HT1080 (cell line): ENCODE measurements at places on chromosomes 5 and 9.
A peak's percentile ranks its signal among the peaks of the same experiment; 100 is the strongest.

DNA sequence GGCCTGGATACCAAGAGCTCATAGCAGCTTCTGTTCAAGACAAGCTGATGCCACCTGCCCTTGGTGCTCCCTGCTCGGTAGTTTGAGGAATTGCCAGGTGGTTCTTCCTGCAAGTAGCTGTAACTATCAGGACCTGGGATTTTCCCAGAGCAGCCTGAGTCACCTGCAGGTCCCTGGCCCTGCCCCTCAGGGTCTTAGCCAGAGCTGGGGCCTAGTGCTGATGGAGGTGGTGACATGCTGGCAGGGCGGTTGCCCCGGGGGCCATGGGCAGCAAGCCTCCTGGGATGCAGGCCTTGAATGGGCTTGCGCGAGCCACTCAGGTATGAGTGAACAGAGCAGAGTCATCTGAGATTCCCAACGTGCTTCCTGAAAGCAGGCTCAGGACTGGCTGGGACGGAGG lies 262.3 kb downstream of the HSPA4 start:
- no peak for DNase-seq

DNA sequence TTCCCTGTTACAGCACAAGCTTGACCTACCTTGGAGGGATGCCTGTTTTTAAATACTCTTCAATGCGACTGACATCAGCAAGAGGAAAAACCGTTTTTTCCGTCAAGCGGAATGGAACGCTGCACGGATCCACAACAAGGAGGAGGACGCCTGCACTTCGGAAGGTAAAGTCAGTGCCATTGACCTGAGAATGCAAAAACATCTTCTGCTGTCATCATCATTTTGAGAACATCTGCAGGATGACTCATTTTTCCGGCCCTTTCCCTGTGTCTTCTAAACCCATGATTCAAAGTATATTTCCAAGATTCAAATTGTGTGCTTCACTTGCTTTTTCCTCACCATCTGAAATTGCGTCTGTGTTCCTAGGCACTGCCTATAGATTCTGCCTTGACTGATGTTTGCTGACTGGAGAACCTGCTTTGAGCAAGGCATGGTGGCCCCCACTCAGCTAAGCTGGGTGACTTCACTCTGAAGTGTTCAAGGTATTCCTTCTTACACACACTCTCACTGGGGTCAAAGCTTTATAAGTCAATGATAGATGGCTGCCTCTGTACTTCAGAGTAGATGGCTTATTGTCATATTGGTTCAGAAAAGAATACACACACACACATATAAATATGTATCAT lies 78.1 kb downstream of the CEMIP2 start:
- DNase-seq: peak; percentile 54

- no peak for DNase-seq
These were observed 27.5 kb downstream of the GADD45G start for GRCh38 chr9:89632192-89632733.

DNA sequence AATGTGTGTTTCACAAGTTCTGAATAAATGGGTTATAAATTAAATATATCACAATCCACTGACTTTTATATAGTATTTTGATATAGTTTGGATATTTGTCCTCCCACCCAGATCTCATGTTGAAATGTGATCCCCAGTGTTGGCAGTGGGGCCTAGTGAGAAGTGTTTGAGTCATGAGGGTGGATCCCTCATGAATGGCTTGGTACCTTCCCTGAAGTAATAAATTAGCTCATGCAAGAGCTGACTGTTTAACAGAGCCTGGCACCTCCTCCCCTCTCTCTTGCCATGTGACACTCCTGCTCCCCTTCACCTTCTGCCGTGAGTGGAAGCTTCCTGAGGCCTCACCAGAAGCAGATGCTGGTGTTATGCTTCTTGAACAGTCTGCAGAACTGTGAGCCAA lies 127.9 kb upstream of the PALM2AKAP2 start:
- peak; percentile 58 for DNase-seq

DNA sequence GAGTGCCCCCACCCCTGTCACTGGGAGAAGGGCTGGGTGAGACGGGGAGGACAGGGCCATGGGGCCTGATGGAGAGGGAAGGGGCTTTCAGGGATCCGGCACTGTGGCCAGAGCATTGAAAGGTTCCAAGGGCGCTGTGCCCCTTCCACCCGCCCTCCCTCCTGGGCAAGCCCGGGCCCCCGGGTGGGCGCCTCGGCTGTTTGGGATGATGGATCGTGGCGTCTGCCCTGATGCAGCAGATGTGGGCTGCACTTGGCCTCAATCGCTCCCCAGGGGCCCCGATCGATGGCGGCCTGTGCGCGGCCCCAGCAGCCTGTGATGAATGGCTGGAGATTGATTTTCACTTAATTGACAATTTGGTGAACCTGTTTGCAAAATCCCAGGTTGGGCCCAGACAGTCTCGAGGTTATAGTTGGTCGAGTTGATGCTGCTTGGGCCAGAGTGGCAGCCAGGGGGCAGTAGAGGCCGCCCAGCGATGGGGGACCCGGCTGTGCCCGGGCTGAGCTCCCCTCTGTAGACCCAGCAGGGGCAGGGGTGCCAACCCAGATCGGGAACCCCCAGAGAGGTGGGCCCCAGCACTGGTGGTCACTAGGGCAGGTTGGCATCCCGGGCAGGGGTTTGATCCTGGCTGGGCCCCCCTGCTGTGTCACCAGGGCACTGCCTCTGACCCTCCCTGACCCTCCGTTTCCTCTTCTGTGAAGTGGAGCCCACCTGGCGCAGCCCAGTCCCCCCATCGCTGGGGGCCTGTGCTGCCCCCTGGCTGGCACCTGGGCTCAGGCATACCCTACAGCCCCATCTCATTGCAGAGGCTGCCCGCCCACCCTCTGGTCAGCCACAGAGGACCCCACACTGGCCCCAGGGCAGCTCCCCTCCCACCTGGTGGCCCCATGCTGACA lies 34.7 kb downstream of the LHX3 start:
- DNase-seq: peak; percentile 17

GRCh38 chr5:149732324-149733128 lies 2.4 kb downstream of the PPARGC1B start:
- DNase-seq: no peak

DNA sequence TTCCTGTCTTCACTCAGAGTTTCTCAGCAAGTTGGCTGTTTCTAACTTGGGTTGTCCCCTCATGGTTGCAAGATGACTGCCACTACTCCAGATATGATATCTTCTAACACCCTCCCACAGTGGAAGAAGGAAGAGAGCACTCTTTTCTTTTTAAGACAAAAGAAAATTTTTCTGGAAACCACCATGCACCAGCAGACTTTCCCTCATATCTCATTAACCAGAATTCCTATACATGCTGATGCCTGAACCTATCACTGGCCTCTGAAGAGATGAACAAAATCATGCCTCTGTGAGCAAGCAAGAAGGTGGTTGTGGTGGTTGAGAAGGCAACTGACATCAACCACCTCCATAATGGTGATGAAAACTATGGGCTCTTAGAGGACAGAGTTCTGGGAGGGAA lies 56.8 kb downstream of the FEM1C start:
- no peak for DNase-seq

- DNase-seq: no peak
These were observed 275.6 kb upstream of the SLC30A5 start for GRCh38 chr5:68818057-68818695.

DNA sequence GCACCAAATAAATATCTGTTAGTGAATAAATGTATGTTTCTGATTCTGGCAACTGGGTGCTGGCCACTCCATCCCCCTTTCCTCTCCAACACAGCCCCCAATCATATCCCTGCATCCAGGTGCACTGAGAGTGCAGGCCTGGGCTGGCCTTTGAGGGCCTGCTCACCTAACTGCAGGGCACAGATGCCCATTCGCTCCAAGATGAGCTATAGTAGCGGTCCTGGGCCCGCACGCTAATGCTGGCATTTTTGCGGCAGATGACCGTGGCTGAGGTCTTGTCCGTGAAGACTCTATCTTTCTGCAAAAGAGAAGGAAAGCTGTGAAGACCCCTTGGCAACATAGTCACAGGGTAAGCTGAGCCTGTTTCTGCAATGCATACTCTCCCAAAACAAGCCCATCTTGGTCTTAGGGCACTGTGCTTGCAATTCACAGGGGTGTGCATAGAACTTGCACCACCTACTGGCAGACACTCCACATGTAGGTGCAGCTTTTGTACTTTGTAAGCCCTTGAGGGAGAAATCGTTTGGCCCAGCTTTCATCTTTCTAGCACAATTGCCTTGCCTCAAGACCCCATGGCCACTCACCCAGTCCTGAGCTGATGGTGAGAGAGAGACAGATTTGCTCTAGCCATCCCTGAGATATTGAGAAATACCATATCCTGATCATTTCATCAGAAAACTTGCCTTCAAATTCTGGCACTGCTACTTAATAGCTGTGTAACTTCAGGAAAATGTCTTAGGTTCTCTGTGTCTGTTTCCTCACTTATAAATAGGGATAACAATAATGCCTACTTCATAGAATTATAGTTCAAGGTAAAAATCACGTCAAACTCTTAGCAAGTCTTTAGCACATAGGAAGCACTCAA lies 13.5 kb downstream of the IL12B start:
- DNase-seq: peak; percentile 45

- no peak for DNase-seq
These were observed 257.7 kb downstream of the IRX1 start for GRCh38 chr5:3853362-3853761.

DNA sequence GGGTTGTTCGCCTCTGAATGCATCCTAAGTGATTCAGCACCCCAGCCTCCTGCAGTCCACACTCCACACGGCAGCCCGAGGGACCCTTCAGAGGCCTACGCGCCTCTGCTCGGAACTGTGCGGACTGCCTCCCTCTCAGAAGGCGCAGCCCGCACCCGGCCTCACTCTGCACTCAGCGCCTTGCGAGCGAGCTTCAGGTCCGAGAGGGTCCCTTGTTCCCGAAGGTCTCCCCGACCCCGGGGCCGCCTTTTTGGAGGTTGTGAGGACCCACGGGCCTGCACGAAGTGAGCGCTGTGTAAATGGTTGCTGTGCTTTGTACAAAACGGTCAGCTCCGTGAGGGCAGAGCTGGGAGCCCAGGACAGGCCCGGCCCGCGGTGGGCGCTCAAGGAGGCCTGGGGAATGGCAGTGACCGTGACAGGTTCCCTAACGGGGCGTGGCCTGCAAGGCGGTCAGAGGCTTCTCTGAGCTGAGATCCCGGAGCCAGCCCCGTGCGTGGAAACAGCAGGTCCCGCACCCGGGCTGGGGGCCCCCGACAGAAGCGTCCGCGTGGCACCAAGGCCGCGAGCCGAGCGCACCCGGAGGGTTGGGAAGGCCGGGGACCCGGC lies 698 bp upstream of the CACNA1B start:
- DNase-seq: no peak

DNA sequence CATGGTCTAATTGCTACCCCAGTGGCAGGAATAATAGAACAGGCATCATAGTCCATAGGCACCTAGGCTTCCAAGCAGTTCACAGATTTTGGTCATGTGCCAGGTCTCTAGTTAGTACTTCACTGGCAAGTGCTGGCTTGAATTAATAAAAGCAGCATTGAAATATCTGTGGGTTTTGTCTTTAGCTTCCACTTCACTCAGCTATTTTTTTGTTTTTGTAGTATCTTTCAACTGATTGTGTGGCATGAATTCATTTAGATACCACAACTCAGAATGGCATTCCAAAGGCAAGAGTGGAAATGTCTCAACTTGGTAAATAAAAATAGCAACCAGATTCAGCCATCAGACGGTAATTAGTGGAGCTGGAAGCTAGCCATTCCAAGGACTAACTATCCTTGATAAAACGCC lies 27.9 kb upstream of the ITGA2 start:
- DNase-seq: no peak

- DNase-seq: peak; percentile 8
These were observed 199.3 kb upstream of the ADAMTSL1 start for GRCh38 chr9:18274693-18275092.

DNA sequence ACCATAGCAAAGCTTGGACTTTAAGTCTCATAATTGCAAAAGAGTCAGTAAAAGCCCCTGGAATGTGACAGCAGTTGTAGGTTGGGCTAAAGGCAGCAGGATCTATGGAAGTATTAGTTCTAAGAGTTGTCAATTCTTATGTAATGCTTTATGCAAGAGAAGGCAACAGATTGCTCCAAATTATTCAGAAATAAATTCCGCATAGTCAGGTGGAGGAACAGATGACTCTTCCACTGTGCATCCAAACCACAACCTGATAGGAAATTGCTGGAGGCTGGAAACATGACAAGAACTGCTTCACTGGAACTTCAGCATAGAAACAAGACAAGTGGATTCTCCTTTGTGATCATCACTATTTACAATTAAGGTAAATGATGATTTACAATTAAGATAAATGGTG lies 101.0 kb downstream of the STARD4 start:
- DNase-seq: peak; percentile 17

DNA sequence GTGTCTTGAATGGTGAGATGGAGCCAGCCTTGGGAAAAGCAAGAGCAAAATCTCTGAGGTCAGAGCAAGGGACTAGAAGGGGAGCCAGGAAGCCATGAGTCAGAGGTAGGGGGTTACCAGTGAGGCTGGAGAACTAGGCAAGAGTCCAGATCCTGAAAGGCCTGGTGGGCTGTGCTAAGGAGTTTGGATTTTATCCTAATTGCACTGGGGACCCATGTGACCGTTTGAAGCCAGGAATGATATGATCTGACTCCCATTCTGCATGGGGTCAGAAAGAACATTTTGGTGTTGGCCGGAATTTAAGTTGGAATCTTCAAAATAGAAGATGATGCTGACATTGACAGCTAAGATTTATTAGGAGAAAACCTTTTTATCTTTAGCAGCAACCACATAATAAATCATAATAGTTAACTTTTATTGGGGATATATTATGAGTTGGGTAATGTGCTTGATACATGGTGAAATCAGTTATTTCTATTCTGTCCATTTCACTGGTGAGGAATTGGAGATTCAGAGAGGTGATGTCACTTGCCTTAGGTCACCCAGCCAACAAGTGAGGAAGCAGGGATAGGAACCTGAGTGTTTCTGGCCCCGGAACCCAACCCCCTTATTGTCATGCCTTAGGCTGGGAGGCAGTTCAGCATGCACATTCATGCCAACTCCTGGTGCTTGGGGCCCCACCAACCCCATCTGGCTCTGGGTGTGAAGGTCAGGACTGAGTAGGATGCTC lies 61.5 kb upstream of the RARS1 start:
- DNase-seq: peak; percentile 72

DNA sequence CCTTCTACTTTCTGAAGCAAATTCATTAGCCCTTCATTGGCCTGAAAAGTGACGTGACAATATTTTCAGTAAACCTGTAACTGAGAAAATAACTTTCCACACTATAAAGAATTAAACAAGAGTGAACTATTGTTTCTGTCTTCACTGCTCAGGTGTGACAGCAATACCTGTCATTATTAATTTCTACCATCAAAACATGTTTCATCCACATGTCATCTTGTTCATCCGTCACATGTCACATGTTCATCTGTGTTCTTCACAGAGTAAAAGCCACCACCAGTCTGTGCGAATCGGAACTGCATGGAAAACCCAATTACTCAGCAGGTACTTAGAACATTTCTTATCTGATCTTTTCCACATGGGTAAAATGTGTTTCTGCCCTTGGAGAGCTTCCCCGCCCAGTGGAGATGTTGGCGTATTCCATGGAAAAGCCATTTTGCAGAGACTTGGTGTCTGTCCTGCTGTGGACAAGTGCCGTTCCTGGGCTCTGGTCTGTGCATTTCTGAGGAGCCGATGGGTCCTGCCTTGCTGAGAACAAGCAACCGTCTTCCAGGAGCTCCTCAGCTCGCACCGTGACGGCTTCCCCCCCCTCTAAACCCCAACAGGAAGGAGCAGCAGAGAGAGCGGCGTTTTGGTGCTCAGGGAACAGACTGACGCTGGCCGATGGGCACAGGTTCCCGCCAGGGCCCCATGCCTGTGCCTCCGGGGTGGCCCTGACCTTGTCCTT lies 10.6 kb upstream of the EXOC3 start:
- no peak for DNase-seq
